ENCODE measurements at places on chromosomes 1 and 21.

GRCh38 chr1:103514920-103515503 is 10.5 kb upstream of the RNPC3 start:
- DNase-seq, result no peak

- no peak for DNase-seq
Measured at GRCh38 chr1:169491845-169492281, 6.1 kb upstream of the SLC19A2 start.

DNA sequence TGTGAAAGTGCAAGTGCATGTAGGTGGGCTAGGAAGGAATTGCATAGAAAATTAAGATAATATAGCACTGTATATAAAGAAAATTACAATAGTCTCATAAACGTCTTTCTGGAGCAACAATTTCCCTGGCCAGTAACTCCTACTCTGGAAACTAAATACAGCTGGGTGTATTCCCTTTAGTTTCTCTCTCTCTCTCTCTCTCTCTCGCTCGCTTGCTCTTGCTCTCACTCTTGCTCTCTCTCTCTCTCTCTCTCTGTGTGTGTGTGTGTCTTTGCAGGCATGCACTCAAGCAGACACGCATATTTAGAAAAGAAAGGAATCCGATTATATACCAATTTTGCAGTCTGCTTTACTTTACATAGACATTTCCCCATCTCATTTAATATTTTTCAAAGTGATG is 14.7 kb downstream of the S100A10 start:
- no peak for DNase-seq

DNA sequence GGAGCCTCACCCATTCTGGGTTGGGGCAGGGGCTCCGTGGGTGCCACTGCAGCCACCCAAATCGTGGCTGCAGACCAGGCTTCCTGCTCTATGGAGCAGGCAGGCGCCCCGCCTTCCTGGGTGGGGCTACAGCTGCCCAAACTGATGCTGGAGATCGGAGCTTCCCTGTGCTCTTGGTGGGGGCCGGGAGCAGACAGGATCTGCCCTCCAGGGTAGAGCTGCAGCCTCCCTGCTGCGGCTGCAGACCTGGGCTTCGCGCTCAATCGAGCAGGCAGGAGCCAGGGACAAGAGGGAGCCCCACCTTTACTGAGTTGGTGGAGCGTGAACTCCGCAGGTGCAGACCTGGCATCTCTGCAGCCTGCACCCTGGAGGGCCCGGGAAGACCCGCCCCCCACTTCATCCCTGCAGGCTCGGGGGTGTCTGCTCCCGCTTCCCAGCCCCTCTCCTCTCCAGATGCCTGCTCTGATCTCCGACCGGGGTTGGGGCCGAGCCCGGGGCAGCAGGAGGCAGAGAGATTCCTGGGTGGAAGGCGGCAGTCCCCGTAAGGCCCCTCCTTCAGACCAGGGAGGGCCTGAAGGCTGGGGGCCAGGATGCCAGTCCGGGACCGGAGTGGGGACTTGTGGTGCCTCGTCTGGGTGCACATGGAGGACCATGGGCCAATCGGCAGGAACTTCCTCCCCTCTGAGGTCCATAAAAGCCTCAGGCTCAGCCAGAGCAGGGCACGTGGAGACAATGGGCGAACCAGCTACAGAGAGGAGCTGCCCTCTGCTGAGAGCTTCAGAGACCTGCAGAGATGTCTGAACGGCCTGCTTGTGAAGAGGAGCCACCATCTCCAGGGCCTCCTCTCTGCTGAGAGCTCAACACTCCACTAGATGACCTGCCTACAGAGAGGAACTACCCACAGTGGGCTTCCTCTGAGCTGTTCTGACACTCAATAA is 359.3 kb downstream of the SMYD3 start:
- DNase-seq, result no peak

DNA sequence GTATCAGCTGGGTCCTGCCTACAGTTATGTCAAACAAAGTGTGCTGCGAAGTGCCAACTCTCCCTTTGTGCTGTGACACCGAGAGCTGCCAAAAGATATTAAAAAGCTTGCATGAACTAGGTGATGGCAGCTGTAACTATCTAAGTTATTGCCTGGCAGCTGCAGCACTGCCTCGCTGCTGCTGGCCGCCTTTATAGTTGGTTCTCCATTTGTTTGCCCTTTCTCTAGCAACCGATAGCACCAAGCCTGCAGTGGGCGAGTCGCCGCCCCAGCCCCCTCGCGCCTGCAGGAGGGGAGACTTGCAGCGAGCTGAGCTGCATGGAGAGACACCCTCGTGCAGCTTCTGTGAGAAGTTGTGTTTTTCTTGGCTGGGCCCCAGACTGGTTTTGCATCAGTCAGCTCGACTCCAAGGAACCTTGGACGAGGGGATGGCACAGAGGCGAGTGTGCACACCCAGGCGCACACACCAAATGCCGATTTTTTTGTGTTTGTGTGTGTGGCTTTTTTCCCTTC is 330.6 kb downstream of the RPS6KC1 start:
- DNase-seq, result no peak

GRCh38 chr1:234869182-234870019 is 259.2 kb downstream of the TOMM20 start:
- no peak for DNase-seq

DNA sequence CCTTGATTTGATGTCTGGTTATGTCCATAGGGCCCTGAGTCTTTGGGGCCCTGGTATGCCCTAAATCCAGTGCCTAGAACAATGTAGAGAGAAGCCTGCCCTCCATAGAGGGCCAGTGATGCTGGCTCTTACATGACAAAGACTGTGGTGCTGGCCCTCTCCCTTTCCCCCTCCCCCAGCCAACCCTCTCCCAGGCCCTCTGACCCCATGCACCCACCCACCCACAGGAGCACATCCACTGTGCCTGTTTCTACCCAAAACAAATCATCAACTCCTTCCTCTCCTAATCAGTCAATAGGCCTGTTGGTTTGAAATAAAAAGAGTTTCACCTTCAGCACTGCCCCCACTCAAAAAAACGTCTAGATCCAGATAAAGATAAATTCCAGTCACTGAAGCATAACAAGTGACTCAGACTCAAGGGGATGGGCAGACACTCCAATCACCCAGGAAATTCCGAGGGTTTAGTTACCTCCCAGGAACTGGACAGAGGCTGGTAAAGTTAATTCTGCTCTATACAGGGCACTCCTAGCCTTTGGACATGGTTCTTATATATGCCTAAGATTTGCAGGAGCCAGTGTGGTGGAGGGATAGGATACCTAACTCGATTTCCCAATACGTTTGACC is 144.8 kb upstream of the VANGL1 start:
- no peak for DNase-seq

- no peak for DNase-seq
Measured at GRCh38 chr1:231799363-231799986, 172.9 kb downstream of the DISC1 start.

DNA sequence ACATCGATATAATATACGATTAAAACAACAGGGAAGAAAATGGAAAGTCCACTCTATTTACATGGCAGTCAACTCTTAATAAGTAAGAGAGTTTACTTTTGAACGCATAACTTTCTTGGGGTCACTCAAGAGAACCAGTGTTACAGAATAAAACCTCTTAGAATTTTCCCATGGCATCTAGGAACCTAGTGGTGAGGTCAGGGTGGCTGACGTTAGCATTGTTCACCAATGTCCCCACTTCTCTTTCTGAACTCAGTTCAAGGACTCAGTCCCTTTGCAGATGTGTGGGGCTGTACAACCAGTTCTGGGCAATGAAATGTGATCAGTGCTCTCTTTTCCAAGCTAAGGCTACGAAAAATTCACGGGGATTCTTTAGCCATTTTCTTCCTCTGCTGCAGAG is 2.6 kb upstream of the RNF2 start:
- DNase-seq, result no peak

DNA sequence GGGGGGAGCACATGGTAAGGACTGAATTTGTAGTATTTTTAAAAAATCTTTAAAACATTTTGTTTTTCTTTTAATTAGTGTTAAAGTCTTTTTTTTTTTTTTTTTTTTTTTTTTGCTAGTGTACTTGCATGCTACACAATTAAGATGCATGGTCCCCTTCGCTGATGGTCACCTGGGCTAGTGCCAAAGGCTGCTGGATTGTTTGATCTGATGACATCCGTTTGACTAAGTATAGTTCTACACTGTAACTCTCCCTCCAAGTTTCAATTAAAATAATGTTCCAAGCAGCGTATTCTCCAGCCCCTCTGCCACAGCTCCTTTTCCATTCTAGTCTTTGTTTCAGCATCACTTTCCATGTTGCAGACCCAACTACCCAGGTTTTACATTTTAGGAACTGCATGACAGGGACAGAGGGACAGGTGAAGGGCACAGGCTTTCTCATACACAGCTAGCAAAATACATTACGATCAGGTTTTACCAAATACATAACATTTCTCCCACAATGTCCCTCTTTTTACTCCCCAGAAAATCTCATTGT is 852 bp upstream of the RAVER2 start:
- no peak for DNase-seq

- no peak for DNase-seq
Measured at GRCh38 chr1:242842094-242842493, 317.6 kb upstream of the PLD5 start.

DNA sequence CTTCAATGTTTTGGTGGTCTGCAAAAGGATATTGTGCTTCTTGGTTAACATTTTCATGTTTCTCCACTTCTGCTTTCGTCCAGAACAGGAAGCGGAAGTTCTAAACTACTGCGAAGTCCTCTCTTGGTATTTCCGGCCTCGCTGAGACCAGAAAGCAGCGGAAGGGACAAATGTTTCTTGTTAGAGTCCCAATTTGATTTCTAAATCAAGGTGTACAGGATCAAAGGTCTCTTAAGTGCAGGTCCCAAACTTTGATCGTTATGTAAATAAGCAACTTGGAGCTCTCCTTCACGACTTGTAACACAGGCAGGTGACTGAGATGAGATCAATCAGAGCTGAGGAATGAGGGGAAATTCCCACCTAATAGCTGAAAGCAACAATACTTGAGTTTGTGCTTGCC is 40.1 kb upstream of the HMCN1 start:
- no peak for DNase-seq

DNA sequence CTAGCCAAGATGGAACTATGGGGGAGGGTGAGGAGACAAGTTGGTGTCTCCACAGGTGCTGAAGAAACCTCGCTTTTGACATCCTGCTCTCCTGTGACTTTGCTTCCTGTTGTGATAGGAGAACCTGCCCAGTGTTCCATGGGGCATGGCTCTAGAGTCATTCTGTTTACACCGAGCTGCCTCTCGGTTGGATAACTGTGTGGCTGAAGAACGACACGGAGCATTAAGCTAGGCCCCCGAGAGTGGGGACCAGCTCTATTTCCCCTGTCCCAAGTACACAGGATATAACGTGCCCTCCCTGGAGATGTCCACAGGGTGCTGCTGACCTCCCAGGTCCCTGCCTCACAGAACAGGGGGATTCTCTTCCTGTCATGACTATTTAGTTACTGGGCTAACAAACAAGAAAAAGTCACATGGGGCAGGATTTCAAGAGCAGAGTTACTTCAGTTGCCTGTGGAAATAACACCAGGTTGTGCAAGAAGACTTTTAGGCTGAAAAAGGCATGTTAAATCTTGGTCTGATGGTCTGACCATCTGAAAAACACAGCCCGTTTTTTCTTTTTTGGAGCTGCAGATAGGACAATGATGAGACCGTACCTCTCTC is 29.4 kb upstream of the PPP2R5A start:
- no peak for DNase-seq

GRCh38 chr21:41712201-41712600 is 54.7 kb downstream of the RIPK4 start:
- DNase-seq, result no peak

GRCh38 chr1:29719253-29719652 is 482.9 kb downstream of the PTPRU start:
- DNase-seq, result no peak

DNA sequence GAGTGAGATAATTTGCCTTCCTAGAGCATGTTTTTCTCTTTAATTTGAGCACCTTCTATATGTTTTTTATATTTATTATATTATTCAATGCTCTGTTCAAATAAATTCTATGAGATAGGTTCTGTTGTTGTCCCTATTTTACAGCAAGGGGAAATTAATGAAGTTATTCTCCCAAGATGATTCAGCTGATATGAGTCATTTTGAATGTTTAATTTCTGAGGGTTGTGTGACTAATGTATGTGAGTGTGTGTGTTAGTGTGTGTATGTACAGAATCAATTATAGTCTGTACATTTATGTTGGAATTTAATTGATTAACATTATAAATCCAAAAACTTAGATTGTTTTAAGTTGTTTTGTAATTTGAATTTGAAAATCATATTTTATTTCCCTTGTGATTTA is 1536.7 kb upstream of the B3GALT2 start:
- DNase-seq, result no peak

DNA sequence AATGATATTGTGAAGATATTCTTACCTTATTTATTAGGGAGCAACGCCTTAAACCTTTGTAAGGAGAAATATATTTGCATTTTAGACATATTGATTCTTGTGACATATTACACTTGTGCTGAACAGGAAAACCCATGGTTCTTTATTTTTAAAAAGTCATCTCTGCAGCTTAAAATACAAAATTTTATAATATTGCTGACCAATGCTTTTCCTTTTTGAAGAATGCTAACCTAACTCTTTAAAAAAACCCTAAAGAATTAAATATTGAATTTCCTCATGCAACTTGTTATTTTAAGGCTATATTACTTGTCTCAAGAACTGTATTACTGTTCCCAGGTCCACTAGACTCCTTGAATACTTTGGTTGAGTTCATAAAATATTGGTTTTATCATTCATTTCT is 99.0 kb downstream of the NEK7 start:
- DNase-seq, result no peak
